CD4-positive, alpha-beta T cell treated with Interleukin-2 at 100 ng/mL for 4 hours (primary cell): ENCODE measurements at places on chromosomes 6 and 20.

DNA sequence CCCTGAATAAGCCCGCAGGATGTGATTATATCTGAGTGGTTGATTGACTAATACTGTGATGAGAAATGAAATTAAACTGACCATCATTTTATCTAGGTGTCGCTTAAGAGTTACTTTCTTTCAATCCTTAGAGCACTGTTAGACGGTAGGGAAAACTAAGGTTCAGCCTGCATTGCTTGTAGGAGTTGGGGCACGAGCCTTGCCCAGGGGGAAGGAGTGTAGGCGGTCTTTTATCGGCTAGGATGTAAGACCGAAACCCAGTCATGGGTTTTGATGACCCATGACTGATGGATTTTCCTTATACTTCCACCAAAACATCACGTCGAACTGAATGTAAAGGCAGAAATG lies 392 bp upstream of the TASP1 start:
- no peak for DNase-seq

DNA sequence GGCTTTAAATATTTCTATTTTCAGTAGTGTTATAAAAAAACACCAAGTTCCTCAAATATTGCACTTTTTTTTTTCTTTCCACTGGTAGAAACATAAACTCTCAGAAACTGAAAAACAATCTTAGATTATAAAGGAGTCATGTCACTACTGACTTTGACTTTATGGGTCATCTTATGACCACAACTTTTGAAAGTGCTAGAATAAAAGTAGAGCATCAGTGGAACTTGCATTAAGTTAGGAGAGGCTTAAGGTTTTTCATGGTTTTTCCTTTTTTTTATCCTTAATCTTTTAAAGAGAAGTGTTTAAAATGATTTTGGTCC lies 56.6 kb upstream of the SUPT3H start:
- no peak for DNase-seq

GRCh38 chr6:130680116-130680515 lies 147.1 kb upstream of the SMLR1 start:
- DNase-seq = no peak

- no peak for DNase-seq
Measured at GRCh38 chr6:453152-453551, 61.6 kb downstream of the IRF4 start.

DNA sequence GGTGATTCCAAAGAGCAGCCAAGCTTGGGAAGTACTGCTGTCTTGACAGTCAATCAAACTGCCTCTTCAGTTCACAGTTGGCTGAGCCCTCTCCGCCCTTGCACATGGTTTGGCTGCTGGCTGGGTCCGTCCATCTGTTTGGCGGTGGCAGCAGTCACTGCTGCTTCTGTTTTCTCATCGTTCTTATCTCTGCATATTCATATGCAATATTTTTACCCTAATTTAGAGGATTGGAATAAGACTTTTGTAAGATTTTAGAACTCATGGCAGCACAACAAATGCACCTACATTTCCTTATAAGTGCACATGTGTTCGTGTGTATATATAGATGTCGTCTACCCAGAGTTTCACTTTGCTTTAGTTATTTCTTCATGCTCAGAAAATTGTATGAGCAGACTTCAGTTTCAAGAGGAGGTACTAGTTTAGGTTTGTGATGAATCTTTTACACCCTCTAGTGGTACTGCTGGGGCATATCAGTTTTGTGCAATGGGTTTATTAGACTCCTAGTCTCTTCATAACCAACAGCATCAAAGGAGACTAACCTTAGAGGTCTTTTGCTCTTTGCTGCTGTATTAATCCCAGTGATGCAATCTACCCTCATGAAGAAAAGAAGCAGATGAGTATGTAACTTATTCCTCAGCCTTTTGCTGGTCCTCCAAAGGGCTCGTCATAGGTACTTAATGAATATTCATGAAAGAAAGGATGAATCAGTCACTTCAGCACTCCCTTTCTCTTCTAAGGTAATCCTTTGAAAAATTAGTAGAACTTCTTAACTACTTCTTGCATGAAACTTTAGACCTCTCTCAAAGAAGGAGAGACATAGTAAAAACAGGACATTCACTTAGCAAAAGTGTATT lies 44.3 kb downstream of the KHDC1L start:
- DNase-seq = peak; percentile 53

DNA sequence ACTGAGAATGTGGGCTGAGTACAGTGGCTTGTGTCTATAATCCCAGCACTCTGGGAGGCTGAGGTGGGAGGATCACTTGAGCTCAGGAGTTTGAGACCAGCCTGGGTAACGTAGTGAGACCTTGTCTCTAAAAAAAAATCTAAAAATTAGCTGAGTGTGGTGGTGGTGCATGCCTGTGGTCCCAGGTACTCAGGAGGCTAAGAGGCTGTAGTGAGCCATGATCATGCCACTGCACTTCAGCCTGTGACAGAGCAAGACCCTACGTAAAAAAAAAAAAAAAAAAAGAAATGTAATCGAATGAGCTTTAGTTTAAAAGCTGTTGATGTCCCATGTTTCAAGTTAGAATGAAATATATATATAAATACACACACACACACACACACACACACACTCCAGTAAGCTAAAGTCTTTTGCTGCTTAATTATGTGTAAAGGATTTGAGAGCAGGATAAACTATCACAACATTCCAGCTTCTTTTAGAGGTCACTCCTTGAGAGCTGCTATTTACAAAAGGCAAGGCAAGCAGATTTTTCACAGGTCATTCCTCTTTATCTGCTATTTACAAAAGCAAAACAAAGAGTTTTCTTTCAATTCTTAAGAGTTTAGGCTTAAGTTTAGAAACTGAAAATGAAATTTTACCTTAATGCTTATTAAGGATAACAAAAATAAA lies 4.7 kb upstream of the MICAL1 start:
- no peak for DNase-seq

DNA sequence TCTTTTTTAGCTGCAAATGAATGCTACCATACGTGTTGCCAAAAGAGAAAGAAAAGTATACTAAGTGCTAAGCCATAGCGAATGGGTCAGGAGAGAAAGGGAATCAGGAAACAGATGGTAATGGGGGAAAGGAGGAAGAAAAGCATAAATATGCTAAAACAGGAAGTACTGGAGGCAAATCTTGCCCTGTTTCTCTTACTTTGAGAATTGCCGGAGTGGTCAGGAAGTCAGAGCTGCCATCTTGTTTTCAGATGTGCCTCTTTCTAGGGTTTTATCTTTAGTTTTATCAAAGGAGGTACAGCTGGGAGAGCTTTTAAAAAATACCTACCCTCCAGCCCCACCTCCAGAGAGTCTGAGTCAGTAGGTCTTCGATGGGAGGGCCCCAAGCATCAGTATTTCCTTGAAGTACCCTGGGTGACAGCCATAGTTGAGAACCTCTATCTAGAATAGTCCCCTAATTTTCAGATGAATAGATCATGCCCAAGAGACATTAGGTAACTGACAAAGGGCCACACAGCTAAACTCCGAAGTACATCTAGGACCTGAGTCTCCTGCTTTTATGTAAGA lies 193.3 kb downstream of the CLIC5 start:
- no peak for DNase-seq

DNA sequence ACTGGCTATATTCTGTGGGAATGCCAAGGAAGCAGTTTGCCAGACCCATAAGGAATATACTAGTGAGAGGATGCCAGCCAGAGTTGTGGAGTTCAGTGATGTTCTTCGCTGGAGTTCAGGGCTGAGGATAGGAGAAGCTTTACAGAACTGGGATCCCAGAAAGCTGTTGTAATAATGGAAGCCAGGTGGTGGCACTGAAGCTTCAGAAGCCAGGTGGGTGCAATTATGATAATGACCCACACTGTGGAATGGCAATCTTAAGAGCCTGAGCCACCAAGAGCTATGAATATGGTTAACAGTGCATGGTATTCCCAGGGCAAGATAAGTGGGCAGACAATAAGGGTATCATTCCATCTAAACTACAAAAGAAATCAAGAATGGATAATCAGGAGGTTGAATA lies 25.1 kb upstream of the ENPP1 start:
- DNase-seq = no peak
